ENCODE measurements at places on chromosomes 5 and 9.

DNA sequence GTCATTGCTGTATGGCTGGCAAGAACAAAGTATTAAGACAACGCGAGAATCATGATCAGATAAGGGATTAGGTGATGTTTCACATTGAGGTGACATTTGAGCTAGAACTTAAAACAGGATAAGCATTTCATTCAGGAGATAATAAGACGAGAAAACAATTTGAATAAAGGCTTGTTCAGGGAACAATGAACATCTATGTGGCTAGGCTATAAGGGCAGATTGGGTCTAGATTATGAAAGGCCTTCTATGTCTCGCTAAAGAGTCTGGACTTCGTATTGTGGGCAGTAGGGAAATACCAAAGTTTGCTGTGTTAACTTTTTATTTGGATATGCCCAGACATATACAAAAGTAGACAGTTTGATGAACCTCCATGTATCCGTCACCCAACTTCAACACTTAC is 6.9 kb downstream of the MRPL22 start:
- no peak for DNase-seq

DNA sequence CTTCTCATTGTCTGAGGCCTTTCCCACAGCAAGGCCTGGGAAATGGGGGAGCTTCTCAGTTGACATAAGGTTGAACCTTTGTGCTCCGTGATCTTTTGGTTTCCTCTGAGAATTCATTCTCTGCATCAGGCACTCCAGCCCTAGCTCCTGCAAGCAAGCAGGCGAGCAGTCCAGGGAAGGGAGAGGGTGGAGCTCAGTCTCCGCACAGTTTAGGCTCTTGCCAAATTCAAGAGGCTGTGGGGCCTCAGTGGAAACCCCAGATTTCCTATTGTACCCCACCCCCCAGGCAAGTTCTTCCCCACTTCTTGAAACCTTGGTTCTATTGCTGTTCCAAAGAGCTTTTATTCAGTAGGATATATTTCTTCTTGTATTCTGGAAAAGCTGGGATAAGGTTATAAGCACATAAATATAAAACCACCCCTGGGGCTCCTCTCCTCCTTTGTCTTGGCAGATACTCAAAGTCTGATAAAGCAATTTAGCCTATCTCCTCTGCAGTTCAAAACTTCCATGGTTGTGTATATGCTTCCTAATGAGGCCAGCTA is 147.2 kb downstream of the PDZD2 start:
- no peak for DNase-seq

GRCh38 chr9:13189362-13189761 is 90.1 kb downstream of the MPDZ start:
- no peak for DNase-seq

GRCh38 chr5:13939638-13940037 is 4.8 kb downstream of the DNAH5 start:
- no peak for DNase-seq

DNA sequence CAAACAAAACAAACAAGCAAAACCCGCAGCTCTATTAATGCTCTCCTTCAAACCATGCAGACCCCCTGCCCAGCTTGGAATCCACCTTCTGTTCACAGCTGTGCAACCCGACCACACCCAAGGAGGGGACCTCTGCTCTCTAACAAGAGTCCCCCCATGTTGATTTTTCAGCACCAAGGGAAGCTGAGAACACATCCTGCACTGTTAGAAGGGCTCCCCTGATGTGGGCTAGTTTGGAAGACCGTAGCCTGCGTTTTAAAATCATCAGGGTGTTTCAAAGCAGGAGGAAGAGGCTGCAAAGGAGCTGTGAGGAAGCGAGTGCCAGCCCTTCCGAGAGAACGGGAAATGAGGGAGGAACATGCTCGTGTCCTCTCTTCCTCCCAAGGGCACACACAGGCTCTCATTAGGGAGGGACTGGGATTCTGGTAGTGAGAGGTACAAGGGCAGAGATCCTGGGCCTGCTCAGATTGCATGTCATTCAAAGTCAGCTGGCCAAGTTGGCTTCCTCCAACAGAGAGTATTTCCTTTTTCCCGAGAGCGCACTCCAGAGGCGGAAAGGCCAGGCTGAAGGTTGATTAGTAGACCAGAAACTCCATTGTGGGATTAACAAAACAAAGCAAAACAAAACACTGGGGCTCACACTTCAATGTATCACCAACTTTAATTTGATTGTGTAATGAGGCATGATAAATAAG is 185.9 kb downstream of the SEMA6A start:
- DNase-seq = no peak

DNA sequence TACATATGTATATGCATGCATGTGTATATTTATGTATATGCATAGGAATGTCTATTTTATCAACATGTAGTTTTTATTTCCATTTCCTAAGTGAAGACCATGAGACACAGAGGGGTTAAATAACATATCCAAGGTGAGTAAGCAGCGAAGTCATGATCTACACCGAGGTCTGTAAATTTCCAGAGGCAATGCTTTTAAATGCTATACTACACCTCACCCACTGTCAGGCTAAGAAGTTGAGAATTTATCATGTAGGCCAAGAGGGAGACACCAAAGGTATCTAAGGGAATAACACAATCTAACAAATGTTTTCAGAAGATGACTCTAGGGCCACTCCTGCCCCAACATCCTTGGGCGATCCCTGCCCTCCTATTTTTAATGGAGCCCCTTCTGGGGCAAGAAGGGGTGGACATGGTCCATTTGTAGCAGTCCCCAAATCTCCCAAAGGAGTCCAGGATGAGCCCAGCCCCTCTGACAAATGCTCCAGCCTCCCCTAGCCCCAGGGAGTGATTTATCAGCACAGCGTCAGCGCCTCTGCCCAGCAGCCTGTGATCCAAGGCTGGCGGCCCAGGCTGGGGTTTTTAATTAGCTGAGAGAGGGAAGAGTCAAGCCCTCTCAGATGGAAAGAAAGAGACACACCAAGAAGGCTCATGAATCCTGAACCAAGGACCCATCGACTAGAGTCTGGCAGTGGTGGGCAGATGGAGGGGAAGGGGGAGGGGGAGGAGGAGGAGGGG is 339.9 kb downstream of the ASTN2 start:
- DNase-seq = no peak

DNA sequence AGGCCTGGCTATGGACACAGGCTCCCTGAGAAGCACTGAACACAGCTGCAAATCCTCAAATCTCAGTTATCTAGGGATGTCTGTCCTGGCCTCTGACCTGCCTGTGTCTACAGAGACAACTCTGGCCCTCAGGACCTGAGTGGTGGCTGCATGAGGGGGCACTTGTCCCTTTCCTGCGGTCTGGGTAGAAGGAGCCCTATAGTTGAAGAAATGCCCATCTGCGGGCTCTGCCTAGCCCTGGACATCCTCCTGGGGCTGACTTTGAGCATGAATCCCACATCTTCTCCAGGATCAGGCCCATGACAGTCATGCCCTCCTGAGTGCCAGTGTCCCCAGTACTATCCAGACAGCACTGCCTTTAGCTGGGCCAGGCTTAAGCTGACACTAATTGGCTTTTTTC is 10.0 kb downstream of the DNAJB5 start:
- no peak for DNase-seq

- DNase-seq = no peak
These were observed 482.9 kb downstream of the TMEM38B start for GRCh38 chr9:106177216-106177615.

GRCh38 chr9:17236147-17236546 is 101.3 kb downstream of the CNTLN start:
- no peak for DNase-seq

DNA sequence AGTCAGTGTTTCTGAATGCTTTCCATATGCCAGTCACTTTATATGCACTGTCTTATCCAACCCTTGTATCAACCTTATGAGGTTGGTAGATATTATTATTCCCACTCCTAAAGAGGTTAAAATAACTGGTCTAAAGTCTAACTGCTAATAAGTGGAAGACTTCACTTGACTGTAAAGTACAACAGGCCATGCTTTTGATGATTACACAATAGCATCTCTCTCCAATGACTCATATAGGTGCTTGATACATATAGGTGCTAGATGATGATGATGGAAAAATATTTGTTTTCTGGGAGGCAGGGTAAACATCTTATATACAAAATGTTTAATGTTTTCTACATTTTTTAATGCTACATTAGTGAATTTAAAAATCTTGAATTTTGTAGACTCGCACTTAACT is 75.9 kb upstream of the NR3C1 start:
- DNase-seq = no peak

DNA sequence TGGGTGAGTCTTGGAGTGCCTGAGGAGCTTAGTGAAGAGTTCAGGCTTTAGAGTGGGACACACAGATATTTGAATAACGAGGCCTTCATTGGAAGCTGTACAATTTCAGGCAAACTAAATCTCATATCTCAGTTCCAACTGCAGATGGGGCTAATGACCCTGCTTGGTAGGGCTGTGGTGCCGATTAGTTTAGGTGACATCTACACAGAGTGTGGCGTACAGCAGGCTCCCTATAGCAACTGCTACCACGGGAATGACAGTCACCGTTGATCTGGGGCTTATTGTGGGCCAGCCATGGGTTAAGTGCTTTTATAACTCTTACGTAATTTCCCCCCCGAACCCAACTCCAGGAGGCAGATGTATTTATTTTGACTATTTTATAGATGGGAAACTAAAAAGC is 70.8 kb downstream of the FAT2 start:
- DNase-seq = no peak

- no peak for DNase-seq
These were observed 436.0 kb downstream of the ZNF608 start for GRCh38 chr5:124310453-124310852.

DNA sequence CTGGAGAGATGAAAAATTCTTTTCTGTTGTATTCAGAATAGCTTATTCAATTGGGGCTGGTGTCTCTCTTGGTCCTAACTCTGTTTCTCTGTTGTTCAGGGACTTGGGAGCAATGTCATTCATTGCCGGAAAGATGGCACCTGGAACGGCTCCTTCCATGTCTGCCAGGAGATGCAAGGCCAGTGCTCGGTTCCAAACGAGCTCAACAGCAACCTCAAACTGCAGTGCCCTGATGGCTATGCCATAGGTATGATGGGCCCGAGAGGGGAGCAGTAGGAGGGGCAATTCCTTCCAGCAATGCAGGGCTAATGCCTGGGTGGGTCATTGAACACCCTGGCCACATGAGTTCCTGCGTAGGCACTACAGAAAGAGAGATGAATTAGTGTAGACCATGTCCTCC is 208.9 kb downstream of the PAPPA start:
- no peak for DNase-seq

- DNase-seq = no peak
These were observed 105.2 kb downstream of the GNAQ start for GRCh38 chr9:77926371-77926878.

- no peak for DNase-seq
These were observed 78.2 kb downstream of the EFNA5 start for GRCh38 chr5:107592515-107592914.

GRCh38 chr5:117380316-117380715 is 805.7 kb upstream of the SEMA6A start:
- no peak for DNase-seq

GRCh38 chr9:125399666-125400065 is 138.0 kb downstream of the GAPVD1 start:
- DNase-seq = no peak

DNA sequence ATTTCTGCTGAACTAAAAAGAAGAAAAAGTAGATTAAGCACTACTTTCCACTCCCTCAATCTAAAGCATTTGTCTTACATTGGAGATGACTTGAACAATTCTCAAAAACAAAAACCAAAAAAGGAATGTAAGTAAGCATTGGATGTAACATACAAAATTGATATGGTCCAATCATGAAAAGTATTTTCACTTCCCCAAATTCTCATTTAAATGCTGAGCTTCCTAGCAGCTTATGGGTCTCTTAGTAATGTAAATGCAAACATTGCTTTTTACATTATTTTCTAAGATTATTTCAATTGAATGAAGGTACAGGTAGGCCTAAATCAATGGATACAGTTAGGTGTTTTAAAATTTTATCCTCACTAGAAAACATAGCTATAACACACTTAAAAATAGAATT is 20.0 kb downstream of the ANKH start:
- DNase-seq = no peak

DNA sequence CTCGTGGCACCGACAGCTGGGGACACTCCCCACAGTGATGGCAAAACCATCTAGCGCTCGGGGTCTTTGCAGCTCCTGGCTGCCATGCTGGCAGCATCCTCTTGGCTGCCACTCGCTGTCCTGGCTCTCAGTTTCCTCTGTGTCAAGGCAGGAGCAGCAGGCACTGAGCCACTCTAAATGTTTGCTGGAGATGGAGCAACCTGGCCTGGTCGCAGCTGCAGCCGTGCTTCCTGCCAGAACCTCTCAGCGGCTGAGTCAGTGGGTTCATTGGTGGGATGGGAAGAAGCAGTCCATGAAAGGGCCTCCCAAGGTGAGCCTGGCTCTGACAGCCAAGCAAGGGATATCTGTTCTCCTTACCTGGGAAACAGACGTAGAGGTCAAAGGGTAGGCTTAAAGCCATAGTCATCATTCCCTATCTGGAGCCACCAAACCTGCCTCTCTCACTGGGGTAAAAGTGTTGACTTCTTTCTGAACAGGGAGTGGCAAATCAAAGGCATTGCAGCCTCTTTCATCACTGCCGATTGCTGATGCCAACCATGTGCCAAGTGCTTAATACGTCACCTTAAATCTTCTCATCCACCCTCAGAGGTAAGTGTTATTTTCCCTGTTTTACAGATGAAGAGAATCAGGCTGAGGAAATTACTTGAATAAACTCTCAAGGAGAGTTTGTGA is 304.8 kb upstream of the ZNF462 start:
- no peak for DNase-seq

DNA sequence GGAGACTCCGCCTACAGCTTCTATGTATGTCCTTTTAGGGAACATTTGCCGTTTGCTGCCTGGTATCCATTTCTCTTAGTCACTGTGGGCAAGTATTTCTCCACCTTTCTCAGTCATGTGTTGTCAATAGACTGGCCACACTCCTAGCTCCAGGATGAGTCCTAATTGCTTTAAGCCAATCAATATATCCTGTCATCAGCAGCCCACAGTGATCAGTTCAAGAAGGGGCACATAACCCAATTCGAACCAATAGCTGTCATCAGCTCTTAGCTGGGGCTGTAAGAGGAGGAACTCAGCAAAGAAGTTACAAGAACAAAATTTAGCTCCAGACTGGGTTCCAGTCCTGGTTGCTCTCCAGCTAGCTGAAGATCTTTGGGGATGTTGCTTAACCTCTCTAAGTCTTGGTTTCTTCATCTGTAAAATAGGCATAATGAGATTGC is 70.7 kb upstream of the MAN2A1 start:
- no peak for DNase-seq

GRCh38 chr9:134908524-134909309 is 9.0 kb downstream of the FCN1 start:
- DNase-seq = no peak

- DNase-seq = no peak
These were observed 84.5 kb downstream of the HAPLN1 start for GRCh38 chr5:83636156-83636555.

GRCh38 chr5:123155446-123155960 is 66.5 kb downstream of the PRDM6 start:
- no peak for DNase-seq

GRCh38 chr5:181222630-181223057 is 437 bp upstream of the TRIM41 start:
- DNase-seq = no peak

DNA sequence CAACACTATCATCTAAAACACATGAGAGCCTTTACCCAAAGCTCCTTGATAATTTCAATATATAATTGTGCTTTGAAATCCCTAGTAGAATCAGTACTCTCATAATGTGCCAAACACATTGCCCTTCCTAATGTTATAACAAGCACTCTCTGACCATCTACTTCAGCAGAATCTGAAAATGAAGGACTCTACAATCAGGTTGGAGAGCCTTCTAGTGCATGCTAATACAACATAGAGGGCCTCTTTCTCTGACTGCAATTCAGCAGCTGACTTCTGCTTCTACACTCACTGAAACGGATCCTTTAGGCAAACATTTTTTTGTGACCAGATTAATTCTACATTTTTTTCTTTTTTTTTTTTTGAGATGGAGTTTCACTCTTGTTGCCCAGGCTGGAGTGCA is 155.6 kb downstream of the EPB41L4A start:
- no peak for DNase-seq

All from activated naive CD4-positive, alpha-beta T cell treated with anti-CD3 and anti-CD28 coated beads, Interleukin-2, amount 50 U/mL, for 72 hours (primary cell).